ENCODE measurements at places on chromosomes 3 and 15.
A peak's percentile ranks its signal among the peaks of the same experiment; 100 is the strongest.

DNA sequence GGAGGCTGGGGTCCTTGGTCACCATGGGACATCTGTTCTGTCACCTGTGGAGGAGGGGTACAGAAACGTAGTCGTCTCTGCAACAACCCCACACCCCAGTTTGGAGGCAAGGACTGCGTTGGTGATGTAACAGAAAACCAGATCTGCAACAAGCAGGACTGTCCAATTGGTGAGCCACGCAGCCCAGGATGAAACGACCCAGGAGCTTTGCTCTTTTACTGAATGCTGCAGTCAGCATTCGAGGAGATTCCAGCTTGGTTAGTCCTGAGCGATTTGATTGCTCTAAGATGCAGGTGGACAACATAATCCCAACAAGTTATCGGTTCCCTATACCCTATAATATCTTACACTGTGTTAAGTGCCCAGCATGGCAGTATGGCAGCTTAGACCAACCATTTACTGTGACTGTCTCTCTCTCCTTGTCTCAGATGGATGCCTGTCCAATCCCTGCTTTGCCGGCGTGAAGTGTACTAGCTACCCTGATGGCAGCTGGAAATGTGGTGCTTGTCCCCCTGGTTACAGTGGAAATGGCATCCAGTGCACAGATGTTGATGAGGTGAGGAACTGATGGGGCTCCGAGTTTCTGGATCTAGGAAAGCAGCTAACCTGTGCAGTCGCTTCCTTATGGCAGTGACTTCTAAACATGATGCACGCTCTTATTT, 7.8 kb downstream of the THBS1 start:
- no peak for DNase-seq

GRCh38 chr15:59723687-59724346, 34.7 kb upstream of the BNIP2 start:
- DNase-seq: no peak

- no peak for DNase-seq
Measured at GRCh38 chr3:33980252-33980651, 181.8 kb downstream of the PDCD6IP start.

- no peak for DNase-seq
Measured at GRCh38 chr15:31197497-31198414, 96.2 kb upstream of the TRPM1 start.

DNA sequence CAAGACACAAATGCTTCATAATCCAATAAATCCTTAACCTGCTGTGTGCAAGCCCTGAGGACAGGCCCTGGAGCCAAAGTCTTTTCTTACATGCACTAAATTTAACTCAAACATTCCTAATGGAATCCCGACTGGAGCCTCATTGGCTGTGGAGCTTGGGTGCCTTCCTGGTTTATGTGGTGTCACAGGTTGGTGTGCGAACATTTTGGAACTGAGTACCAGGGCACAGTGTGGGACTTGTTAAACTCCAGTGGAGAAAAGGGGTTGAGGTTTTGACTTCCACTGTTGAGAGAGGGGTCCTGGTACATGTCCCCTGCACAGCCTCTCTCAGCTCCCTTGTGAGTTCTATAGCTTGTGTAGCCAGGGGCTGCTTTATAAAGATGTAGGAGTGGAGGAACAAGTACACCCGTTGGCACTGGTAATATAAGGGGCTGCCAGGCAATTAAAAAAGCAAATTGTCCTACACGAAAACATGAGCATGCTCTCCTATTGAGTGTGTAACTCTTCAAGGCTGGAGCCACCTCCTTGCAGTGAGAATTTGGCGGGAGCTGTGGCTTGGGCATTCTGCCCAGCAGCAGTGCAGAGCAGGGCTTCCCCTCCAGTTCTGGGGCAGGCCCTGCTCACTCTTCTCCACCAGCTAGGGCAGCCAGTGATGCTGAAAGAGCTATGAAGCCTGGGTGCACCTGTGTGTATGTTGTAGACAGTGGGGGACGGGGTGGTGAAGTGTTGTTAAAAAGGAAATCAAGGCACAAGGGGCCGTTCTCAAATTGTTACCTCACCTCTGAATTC, 218.1 kb downstream of the CLSTN2 start:
- no peak for DNase-seq

DNA sequence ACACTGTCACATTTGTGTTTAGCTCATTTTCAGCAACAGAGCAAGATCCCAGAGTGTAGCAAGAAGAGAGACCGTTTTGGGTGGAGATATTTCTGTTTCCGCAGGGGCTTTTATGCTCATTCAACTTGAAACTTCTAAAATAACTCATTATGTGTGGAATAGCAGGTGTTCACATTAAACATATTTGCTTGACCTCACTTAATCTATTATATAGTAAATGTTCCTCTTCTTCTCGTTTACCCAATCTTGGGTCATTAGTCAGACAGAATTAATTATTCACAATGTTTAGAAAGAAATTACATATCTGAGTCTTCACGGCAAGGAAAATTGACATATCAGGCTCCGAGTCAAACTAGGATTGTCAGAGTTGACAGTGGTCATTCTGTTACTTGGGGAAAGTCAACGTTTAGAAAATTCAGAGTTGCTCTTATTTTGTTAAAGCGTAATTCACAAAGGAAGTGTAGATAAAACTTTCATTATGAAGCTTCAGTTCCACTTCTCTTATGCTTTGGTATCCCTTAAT, 222.9 kb downstream of the TPRG1 start:
- DNase-seq: no peak

- DNase-seq: no peak
Measured at GRCh38 chr3:169173636-169174035, 489.9 kb downstream of the MECOM start.

GRCh38 chr15:29685156-29686078, 136.9 kb downstream of the TJP1 start:
- DNase-seq: no peak

- DNase-seq: no peak
Measured at GRCh38 chr3:141493184-141493583, 6.4 kb downstream of the RASA2 start.

- no peak for DNase-seq
Measured at GRCh38 chr3:170021083-170021482, 16.7 kb upstream of the GPR160 start.

- DNase-seq: no peak
Measured at GRCh38 chr3:62529230-62529629, 155.9 kb upstream of the FEZF2 start.

- no peak for DNase-seq
Measured at GRCh38 chr3:34957677-34958076, 681.6 kb upstream of the ARPP21 start.

DNA sequence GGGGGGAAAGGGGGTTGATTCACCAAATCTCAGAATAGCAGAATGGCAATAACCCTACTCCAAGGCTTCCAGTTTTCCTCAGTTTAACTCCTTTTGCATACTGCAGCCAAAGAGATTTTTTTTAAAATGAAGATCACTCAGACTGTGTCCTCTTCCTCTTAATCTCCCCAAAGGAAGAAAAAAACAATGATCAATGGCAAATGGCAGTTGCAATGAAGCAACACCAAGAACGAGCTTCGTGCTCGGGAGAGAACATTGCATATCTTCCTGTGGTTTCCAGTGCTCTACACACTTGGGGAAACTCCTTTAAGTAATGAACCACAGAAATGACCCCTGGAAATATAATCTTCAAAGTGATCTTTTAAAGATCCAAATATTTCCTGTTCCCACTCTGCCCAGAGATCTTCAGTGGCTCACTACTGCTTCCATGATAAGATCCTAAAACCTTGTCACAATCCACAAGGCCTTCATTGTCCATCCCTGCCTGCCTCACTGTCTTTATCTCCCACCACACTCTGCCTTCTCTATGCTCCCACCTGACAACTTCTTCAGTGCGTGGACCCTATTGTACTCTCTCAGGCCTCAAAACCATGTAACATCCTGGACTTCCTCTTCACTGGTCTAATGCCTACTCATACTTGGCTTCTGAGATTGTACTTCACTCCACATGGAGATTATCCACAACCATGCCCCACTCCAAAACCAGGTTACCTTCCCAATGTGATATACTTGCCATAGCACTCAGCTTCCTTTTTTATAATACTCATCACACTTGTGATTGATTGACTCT, 394.8 kb downstream of the FHIT start:
- peak; percentile 5 for DNase-seq

DNA sequence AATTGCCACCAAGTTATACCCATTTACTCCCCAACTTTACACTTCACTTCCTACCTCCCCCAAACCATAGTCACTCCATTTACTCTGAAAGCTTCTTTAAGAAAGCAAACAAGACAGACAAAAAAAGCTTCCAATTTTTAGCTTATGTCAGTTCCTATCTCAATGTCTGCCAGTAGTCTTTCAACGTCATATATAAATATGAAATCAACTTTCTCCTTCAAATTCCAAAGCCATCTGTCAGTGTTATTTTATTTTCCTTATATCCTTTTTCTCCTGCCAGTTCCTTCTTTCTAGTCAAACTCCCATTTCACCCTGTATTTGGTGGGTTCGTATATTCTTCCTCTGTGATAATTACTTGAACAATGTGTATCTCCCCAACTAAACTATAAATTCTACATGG, 85.8 kb upstream of the CMC1 start:
- DNase-seq: no peak

GRCh38 chr15:95922431-95922830, 408.1 kb upstream of the NR2F2 start:
- DNase-seq: no peak

DNA sequence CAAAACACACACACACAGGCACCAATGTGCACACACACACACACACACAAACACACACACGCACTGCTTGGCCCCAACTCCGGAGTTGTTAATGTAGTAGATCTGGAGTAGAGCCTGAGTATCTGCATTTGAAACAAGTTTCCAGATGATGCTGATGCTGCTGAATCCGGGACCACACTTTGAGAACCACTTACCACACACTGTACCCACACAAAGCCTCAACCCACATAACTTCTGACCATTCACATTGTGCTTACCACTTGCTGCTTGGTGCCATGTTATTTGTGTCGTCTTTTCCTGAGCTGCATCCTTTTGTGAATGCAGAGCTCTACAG, 36.9 kb downstream of the SETMAR start:
- no peak for DNase-seq

GRCh38 chr3:156678197-156678596, 3.8 kb downstream of the TIPARP start:
- no peak for DNase-seq

DNA sequence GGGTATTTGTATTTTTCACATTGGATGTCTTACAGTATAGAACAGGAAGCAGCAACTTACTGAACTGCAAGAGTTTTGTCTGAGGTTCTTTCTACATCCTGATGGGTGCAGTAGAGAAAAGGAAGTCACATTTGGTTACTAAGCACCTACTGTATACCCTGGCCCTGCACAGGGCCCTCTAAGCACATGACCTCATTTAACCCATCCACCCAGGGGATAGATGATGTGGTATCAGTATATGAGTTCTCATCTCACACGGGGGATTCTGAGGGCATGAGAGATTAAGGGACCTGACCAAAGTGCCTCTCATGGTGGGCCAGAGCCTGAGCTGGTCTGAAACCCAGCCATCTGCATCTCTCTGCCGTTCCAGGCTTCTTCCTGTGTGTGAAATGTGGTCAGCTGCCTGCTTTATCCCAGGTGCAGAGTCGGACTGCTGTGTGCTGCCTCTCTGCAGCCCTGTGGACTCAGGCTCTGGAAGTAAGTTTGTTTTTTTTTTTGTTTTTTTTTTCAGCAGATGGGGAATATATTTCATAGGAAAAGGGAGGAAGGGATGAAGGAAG, 17.9 kb downstream of the SLC6A11 start:
- DNase-seq: no peak

DNA sequence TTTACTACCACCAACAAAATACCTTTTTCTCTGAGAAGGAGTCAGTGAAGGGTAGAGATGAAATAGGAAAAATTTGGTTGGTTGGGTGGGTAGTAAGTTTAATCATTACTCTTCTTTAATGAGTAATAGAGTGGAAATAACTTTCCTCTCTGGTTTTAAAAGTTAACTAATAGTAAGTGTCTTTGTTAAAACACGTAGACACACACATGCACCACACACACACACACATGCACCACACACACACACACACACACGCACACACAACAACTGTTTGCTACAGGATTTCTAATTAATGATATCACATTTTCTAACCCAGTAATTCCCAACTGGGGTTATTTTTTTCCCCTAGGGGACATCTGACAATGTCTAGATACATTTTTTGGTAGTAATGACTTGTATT, 84.1 kb downstream of the CHL1 start:
- DNase-seq: no peak

- DNase-seq: no peak
Measured at GRCh38 chr3:168327856-168328255, 232.1 kb upstream of the GOLIM4 start.

GRCh38 chr15:69305204-69305931, 6.7 kb downstream of the PAQR5 start:
- DNase-seq: no peak

GRCh38 chr3:115082260-115082659, 64.8 kb downstream of the ZBTB20 start:
- DNase-seq: no peak

GRCh38 chr3:138608322-138609135, at the start of gene FAIM:
Gene FAIM (plus strand): TSS chr3:138608771. CDS start chr3:138619727, 10,956 bp downstream.
- DNase-seq: no peak

DNA sequence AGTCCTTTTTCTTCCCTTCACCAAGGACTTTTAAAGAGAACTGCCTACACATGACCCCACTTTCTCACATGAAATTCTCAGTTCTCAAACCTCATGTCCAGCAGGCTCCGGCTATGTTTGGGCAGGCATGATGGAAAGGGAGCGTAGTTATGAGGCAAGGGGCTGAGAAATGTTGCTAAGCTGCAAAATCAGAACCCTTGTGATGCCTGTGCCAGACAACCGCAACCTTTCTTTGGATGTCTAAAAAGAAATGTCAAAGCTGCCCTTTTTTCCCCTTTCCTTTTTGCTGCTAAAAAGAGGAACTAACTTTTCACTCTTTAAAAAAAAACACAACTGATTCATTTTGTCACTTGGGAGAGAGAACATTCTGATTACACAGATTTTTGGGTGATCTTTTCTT, 19.2 kb downstream of the GNB4 start:
- peak; percentile 38 for DNase-seq

DNA sequence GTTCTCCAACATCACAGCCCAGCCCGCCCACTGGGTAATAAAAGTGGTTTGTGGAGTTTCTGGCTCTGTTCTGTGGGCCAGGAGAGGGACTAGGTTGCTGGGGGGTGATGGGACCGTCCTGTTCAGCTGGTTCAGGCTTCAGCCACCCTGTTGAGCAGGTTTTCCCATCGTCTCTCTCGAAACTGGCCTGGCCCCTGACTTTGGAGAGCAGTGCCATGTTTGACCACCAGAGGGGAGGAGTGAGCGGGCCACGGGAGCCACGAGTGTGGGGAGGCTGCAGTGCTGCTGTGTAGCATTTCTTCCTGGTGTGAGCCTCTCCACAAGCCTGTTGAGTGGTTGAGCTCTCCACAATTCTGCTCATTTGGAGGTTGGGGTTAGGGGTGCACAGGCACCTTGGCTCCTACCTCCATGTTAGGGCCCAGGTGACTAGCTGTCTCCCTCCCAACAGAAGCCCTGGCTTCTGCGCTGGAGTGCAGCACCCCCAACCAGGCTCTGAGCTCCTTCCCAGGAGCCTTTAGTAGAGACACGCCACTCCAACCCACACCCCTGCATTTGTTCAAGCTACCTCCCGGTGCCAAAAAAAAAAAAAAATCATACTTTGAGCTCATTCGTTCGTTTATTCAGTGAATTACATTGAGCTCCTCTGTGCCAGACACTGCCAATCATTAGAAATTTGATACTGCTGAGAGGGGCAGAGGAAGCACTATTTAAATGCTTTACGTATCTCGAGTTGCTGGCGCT, 13.9 kb downstream of the SPINT1 start:
- no peak for DNase-seq

GRCh38 chr15:90887037-90887481, 2.8 kb downstream of the FES start:
- no peak for DNase-seq

GRCh38 chr15:71219645-71220044, 104.4 kb downstream of the THSD4 start:
- DNase-seq: no peak

- no peak for DNase-seq
Measured at GRCh38 chr3:116140100-116140689, 305.1 kb downstream of the LSAMP start.
